ENCODE measurements at places on chromosomes 11 and 22. TPM values are rescaled to one million over a fixed set of nuclear protein-coding genes. Genes with fewer than 3 reads are reported as not detected.

Gene CXCR5
- total RNA-seq, result not detected

Gene VSIG10L2
- total RNA-seq, result not detected

Gene C11orf86
- total RNA-seq, result not detected

Gene E2F8
- total RNA-seq, result 7.5 TPM

Gene TAGLN
- 49.6 TPM for total RNA-seq

Gene OR5B3
- not detected for total RNA-seq

Data from vein endothelial cell (primary cell).